ENCODE measurements at places on chromosomes 2 and 18.

- no peak for DNase-seq
Measured at GRCh38 chr2:56040834-56041233, 117.3 kb upstream of the EFEMP1 start.

GRCh38 chr18:78510636-78511035 lies 469.0 kb upstream of the SALL3 start:
- no peak for DNase-seq

- no peak for DNase-seq
Measured at GRCh38 chr2:217939629-217940245, 63.1 kb downstream of the TNS1 start.

DNA sequence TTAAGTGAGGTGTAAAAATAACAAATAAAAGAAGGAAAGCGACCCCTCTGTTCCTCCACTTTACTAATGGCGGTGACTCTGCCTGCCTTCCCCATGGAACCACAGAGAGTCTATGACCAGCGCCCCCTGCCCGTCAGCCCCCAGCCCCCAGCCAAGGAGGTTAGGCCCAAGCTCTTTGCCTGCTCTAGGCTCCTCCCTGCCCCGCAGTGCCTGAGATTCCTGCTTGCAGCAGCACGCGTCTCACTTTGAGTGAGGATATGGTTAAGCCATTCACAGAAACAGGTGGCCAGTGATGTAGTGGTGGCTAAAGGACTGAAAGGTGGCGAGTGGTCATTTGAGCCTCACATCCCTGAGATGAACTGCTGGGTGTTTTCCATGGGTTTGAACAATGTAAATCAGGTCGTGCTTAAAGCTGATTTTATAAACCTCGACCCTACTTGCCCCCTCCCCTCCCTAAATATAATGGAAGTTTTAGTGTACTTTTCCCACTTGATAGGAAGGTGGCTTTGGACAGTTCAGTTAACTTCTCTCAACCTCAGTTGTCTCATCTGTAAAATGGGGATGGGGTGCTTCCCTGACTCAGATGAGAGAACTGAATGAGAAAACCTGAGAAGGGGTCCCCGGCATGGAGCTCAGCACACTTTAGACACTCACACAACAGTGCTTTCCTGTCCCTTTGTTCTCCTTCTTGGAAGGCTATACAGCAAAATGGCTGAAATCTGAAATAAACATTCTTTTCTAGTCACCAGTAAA lies 46.5 kb downstream of the IL1RL2 start:
- no peak for DNase-seq

- no peak for DNase-seq
Measured at GRCh38 chr2:134426721-134427120, 172.8 kb downstream of the MGAT5 start.
